ENCODE measurements at places on chromosomes 11 and 22. TPM values are rescaled to one million over a fixed set of nuclear protein-coding genes. Genes with fewer than 3 reads are reported as not detected.

Gene DRD4
- total RNA-seq: 0.29 TPM

Gene OLFML1
- total RNA-seq: not detected

Gene USP47
- total RNA-seq: 47.2 TPM

Gene TPH1
- 0.38 TPM for total RNA-seq

Gene FOLR3
- total RNA-seq: not detected

Gene OR51B2
- not detected for total RNA-seq

Gene OR5B17
- total RNA-seq: not detected

Gene MOGAT2
- total RNA-seq: not detected

Gene NRXN2
- 0.44 TPM for total RNA-seq

Gene INS
- not detected for total RNA-seq

Gene TBX10
- not detected for total RNA-seq

Gene OVOL1
- not detected for total RNA-seq

Gene SLCO2B1
- not detected for total RNA-seq

Gene JHY
- total RNA-seq: 2.7 TPM

Gene SAA4
- not detected for total RNA-seq
